Right ventricle myocardium inferior (tissue), 1 donor: ENCODE measurements at places on chromosomes 2 and 18. TPM values are rescaled to one million over a fixed set of nuclear protein-coding genes. Genes with fewer than 3 reads are reported as not detected.

GRCh38 chr2:42601076-42601475 lies 32.6 kb downstream of the MTA3 start:
- DNase-seq, result no peak

DNA sequence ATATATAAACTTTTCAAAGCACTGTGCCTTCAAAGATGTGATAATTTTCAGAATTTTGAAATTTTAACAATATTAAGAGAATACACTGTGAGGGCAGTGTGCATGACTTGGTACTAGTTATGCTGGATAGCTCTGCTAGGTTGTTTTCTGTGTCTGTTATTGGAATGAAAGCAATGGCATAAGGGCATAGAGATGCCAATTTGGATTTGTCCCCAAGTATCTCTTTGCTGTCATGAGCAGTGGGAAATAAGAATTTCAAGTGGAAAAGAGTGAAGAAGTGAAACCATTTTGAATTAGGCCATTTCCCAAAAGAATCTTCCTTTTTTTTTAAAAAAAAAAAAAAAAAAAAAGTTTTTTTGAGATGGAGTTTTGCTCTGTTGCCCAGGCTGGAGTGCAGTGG lies 76.8 kb downstream of the SLC39A10 start:
- DNase-seq, result no peak

DNA sequence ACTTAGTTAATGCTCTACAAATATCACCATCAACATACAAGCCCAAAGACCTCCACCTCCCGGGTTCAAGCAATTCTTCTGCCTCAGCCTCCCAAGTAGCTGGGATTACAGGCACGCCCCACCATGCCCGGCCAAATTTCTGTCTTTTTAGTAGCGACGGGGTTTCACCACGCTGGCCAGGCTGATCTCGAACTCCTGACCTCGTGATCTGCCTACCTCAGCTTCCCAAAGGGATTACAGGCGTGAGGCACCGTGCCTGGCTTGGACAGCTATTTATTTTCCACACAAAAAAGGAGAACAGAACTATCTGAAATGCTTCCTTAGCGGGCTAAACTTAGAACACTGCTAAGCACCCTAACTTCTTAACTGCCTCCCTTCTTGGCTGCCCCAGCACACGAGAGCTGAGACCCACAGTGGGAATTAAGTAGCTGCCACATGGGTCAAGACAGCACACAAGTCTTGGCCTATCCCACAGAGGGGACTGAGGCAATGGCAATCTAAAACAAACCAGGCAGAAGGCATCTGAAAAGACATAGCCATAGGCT lies 24.8 kb downstream of the CYTIP start:
- DNase-seq, result no peak

DNA sequence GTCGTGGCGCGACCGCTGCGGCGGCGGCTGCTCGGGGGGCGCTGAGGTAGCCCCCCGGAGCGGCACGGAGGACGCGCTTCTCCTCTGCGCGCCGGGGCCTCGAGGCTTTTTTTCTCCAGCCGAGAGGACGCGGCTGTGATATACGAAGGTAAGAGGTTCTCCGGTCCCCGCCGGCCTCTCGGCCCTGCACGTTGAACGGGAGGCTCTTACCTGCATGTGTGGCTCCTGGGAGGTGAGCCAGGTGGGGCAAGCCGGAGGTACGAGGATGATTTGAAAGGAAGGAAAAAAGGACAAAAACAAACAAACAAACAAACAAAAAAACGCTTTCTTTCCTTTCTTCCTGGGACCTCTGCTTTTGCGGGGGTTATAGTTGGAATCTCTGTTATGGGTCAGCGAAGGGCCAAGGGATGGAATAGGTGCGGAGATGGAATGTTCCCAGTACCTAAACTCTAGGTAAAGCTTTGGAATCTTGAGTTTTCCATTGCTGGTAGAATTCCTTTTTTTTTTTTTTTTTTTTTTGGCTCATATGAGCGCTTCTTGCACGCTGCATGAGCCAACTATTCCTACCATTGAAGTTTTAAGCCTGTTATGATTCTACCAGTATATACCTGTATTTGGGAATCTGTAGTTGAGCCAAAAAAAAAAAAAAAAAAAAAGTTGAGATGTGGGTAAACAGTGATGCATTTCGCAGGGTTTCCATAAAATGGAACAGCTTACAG lies 674 bp downstream of the PTPN4 start:
- peak; percentile 79 for DNase-seq

DNA sequence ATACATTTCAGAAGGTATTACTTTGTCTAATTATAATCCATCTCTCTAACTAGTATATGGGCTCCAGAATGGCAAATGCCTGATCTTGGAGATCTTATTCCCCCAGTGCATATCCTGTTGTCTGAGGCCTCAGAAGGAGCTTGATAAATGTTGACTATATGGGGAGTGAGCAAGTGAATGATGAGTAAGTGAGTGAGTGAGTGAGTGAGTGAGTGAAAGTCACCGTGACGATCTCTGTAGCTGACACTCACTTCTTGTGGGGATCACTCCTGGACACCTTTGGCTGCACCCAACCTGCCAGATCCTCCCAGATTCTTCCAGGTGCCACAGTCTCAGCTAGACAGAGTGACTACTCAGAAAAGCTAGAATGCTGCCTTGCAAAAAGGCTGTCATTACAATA lies 2.8 kb downstream of the XDH start:
- DNase-seq, result no peak

GRCh38 chr2:236172255-236173035 lies 4.3 kb upstream of the GBX2 start:
- no peak for DNase-seq

DNA sequence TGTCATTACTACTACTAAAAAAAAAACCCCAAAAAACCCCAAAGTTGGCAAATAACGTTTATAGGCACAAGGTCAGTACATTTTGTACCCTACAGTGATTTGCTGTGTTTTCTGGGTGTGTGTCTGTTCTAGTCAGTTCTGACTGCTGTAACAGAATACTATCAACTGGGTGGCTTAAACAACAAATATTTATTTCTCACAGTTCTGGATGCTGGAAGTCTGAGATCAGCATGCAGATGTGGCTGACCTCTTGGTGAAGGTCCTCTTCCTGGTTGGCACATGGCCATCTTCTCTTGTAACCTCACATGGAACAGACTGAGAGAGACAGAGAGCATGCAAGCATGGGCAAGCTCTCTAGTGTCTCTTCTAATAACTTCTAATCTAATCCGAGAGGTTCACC lies 103.1 kb downstream of the CERS6 start:
- DNase-seq, result no peak

GRCh38 chr2:69764286-69765095 lies 22.6 kb downstream of the ANXA4 start:
- DNase-seq, result no peak

GRCh38 chr2:95296011-95296410 lies 1.1 kb upstream of the KCNIP3 start:
- DNase-seq, result no peak

- no peak for DNase-seq
Measured at GRCh38 chr2:151769606-151770005, 35.3 kb upstream of the NEB start.

DNA sequence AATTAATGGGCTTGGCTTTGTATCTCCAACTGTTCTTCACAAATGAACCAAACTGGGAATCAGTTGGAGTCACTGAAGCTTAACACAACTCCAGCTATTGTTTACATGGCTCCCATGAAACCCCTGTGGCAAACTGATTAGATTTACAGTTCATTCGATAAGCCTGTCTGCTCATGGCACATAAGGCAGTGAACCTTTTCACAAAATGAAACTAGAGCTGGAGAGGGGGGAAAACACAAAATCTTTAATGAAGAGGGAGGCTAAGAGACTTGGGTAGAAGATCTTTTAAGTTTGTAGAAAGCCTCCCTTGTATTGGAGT lies 11.6 kb upstream of the ITGA6 start:
- no peak for DNase-seq

Gene MEP1B
- total RNA-seq, result not detected

Gene PHOSPHO2
- total RNA-seq, result 3.6 TPM

Gene ANKRD30BL
- total RNA-seq, result not detected

Gene RNASEH1
- 20.9 TPM for total RNA-seq

Gene SFXN5
- total RNA-seq, result 9.6 TPM

Gene DQX1
- not detected for total RNA-seq

Gene UGT1A5
- total RNA-seq, result not detected

Gene VWA3B
- total RNA-seq, result 0.38 TPM

Gene IL1RN
- total RNA-seq, result 0.89 TPM

Gene ERICH2
- total RNA-seq, result not detected
